Thymus (tissue), 14 donors: ENCODE measurements at places on chromosomes 1 and 21. TPM values are rescaled to one million over a fixed set of nuclear protein-coding genes. Genes with fewer than 3 reads are reported as not detected.

DNA sequence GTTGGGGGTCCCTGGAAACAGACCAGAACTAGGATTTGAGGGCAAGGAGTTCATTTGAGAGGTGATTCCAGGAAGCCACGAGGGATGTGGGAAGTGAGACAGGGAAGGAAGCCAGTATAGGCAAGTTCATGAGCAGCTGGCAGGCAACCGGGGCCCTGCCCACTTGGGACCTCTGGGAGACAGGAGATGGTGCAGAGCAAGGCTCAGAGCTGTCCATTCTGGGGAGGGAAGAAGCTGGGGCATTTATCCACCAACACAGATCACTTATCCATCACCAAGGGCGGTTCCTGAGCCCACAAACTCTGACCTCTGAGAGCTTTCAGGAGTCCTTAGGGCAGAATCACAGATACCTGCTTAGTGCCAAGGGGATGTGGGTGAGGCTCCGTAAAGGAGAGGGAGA is 16.8 kb downstream of the EDN2 start:
- no peak overlapping the region for H3K4me3 ChIP-seq
- H3K4me1 ChIP-seq = no peaks in the 10 kb centered on the region
- no peaks in the 10 kb centered on the region for H3K36me3 ChIP-seq
- no peak for DNase-seq

SYCP1 gene
- total RNA-seq = 0.05 TPM

BTBD19 gene
- total RNA-seq = 0.42 TPM

DNA sequence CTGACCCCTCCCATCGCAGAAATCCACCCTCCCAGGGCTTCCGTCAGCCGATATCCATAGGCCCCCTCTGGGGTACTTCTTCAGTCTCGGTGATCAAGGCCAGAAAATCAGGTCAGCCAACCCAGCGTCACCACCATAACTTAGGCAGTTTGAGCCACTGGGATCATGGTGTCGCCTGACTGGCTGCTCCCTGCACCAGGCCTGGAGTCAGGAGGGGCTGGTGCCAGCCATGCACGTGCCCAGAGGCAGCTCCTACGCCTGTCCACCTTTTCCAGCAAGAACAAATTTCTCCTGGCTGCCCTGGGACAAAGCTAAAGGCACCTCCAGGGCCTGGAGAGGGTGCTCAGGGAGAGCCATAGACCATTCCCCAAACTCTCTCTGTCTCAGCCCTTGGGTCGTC is 4.8 kb upstream of the CTRC start:
- DNase-seq = no peak
- H3K4me1 ChIP-seq = no peaks in the 10 kb centered on the region
- peaks cover 2% of the 10 kb centered on the region for H3K36me3 ChIP-seq
- no peak overlapping the region for H3K4me3 ChIP-seq
- no peak overlapping the region for H3K27ac ChIP-seq
- no peaks in the 10 kb centered on the region for H3K27me3 ChIP-seq

- no peaks in the 10 kb centered on the region for H3K27me3 ChIP-seq
- no peak overlapping the region for H3K4me3 ChIP-seq
- no peaks in the 10 kb centered on the region for H3K4me1 ChIP-seq
- no peaks in the 10 kb centered on the region for H3K36me3 ChIP-seq
- no peak overlapping the region for H3K27ac ChIP-seq
These were observed 19.0 kb upstream of the PTPN14 start for GRCh38 chr1:214570442-214570841.

DNA sequence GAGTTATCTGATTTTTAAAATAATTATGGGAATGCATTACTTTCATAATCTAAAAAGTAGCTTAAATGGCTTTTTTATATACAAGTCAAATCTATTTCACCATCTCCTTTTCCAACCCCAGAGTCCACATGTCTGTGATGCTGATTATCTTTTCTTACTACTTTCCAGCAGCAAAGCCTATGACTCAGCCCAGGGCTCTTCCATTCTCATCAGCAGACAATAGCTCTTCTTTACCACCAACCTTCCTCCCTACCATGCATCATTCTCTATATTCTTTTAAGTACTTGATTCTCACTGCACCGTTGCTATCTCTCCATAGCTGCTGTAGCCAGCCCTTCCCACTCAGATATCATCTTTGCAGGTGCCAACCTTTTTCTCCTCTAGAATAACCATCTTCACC is 61.3 kb downstream of the OVGP1 start:
- no peak overlapping the region for H3K4me3 ChIP-seq
- DNase-seq = no peak
- no peaks in the 10 kb centered on the region for H3K4me1 ChIP-seq
- peaks cover 10% of the 10 kb centered on the region for H3K27me3 ChIP-seq
